Activated CD4-positive, alpha-beta T cell treated with anti-CD3 and anti-CD28 coated beads, Interleukin-10, Interleukin-2, amounts not matched to agents 100 ng/mL and 50 ng/mL, durations not matched to agents 16 hours and 8 hours (primary cell): ENCODE measurements at places on chromosomes 1 and 21.

GRCh38 chr21:31566064-31566463, 93.4 kb upstream of the SOD1 start:
- no peak for DNase-seq

- DNase-seq: no peak
Measured at GRCh38 chr1:26844424-26845196, 18.1 kb downstream of the ZDHHC18 start.

DNA sequence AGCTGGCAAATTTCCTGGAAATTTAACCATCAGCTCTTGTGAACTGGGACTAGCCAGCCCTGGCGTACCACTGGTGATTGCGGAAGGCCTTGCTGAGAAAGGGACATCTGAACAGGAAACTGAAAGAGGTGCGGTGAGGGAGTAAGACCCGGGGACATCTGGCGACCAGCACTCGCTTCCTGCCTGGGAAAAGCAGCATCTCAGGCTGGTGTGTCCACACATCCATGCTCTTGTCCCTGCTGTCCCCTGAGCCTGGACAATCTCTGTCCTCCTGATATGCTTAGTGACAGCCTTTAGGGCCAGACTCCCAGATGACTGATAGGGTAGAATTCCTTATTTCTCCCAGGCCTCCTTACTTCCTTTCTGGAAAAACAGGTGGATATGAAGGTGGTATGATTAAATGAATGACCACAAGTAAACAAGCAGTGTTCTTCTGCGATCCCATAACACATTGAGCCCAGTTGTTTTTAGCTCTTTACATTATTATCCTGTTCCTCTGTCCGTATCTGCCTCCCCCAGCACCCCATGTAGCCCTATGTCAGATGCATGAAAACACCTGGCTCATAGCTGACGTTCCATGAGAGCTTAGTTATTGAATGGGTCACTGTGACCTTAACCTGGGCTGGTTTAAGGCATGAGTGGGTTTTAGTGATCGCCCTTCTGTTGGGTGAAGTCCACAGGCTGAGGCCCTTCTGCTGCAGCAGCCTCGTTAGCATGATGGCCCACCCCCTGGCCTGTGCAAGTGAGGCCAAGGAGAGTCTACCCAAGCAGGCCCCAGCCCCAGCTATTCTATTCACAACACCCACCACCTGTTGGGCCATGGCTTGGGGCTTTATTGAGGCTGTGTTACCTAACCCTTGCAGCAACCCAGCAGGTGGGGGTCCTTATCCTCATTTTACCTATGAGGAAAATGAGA, 76.1 kb upstream of the GADD45A start:
- DNase-seq: no peak

- DNase-seq: peak; percentile 9
Measured at GRCh38 chr21:44686000-44686781, 4.2 kb upstream of the KRTAP12-1 start.

DNA sequence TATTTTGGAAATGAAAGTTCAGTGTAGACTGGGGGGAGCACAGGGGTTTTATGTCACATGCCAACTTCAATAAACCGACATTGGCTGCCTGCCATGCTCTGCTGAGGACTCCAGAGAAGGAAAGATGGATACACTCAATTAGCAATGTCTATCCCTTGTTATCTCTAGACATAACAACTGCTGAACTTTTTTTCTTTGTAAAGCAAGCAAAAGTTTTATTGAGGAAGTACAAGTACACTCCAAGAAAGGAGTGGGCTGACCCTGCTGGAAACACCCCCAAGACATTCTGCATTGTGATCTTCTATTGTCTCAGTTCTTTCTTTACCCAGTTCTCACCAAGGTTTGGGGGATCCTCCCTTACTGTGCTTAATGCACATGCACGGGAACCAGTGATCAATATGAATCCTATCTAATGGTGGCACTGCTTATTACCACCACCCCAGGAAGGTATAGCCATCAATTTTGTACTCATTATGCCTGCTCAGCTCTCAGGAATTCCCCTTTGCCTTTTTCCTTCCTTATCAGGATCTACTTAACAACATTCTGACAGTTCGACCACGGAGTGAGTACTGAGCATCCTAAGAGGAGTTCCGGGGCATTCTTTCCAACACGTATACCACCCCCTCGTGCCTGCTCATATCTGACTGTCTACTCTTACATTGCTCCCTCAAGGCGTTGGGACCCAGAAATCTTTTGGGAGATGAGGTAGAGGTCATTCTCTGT, 28.7 kb downstream of the SYNJ1 start:
- no peak for DNase-seq

GRCh38 chr1:66223681-66224080, 310.3 kb upstream of the SGIP1 start:
- DNase-seq: no peak

GRCh38 chr1:39159224-39160036, 45.1 kb upstream of the MACF1 start:
- no peak for DNase-seq

GRCh38 chr21:45997205-45997494, 15.6 kb downstream of the COL6A1 start:
- DNase-seq: no peak

DNA sequence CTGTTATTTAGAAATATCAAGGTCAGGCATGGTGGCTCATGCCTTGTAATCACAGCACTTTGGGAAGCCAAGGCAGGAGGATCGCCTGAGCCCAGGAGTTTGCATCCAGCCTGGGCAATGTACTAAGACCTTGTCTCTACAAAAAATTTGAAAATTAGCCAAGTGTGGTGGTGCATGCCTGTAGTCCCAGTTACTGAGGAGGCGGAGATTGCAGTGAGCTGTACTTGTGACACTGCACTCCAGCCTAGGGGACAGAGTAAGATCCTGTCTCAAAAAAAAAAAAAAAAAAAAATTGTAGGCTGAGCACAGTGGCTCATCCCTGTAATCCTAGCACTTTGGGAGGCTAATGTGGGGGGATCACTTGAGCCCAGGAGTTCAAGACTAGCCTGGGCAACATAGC, 45.3 kb downstream of the PIK3CD start:
- DNase-seq: no peak
